Epithelial cell of alveolus of lung (primary cell): ENCODE measurements at places on chromosomes 6 and 20. TPM values are rescaled to one million over a fixed set of nuclear protein-coding genes. Genes with fewer than 3 reads are reported as not detected.

The SIRPD gene
- total RNA-seq = not detected in 2 replicates

The RSPO3 gene
- 0.26 and 3.8 TPM in 2 replicates for total RNA-seq

The SLC24A3 gene
- 0.39 and 0.64 TPM in 2 replicates for total RNA-seq

The BMP6 gene
- 1.2 and 1.7 TPM in 2 replicates for total RNA-seq

The PI16 gene
- under 0.01 TPM in 1 of 2 replicates, not detected in the other for total RNA-seq

The PTPRT gene
- total RNA-seq = not detected in 2 replicates

The ARG1 gene
- not detected in 2 replicates for total RNA-seq

The GSTA3 gene
- total RNA-seq = not detected in 2 replicates

The CHRNA4 gene
- not detected in 2 replicates for total RNA-seq

The MYCT1 gene
- total RNA-seq = 0.48 and 1.4 TPM in 2 replicates

The OLIG3 gene
- total RNA-seq = not detected in 2 replicates

The CST4 gene
- total RNA-seq = 0.78 TPM in 1 of 2 replicates, not detected in the other

The SLC22A3 gene
- total RNA-seq = 4.0 and 26.3 TPM in 2 replicates

The ANKEF1 gene
- total RNA-seq = 0.52 and 0.72 TPM in 2 replicates

The TNXB gene
- 0.52 and 34.1 TPM in 2 replicates for total RNA-seq

The BPI gene
- 0.13 and 3.2 TPM in 2 replicates for total RNA-seq

The TREML2 gene
- total RNA-seq = under 0.01 TPM in 1 of 2 replicates, not detected in the other

The FANCE gene
- 4.6 and 9.4 TPM in 2 replicates for total RNA-seq

The LY86 gene
- total RNA-seq = not detected in 2 replicates

The HRH3 gene
- not detected in 2 replicates for total RNA-seq

The PLCB4 gene
- 0.16 and 1.7 TPM in 2 replicates for total RNA-seq

The TMEM170B gene
- total RNA-seq = 0.88 and 1.0 TPM in 2 replicates

The PCK1 gene
- 0.48 TPM in 1 of 2 replicates, not detected in the other for total RNA-seq

The RAET1L gene
- total RNA-seq = not detected in 2 replicates

The TUBB2B gene
- total RNA-seq = 2.3 and 19.0 TPM in 2 replicates

The VSX1 gene
- total RNA-seq = not detected in 2 replicates

The DDX43 gene
- total RNA-seq = 0.08 and 1.0 TPM in 2 replicates
